Mesothelial cell of epicardium (in vitro differentiated cells): ENCODE measurements at places on chromosomes 6 and 20. TPM values are rescaled to one million over a fixed set of nuclear protein-coding genes. Genes with fewer than 3 reads are reported as not detected.
A peak's percentile ranks its signal among the peaks of the same experiment; 100 is the strongest.

The NEURL2 gene
- 7.2 to 8.3 TPM (median 8.1 TPM) in 3 replicates for total RNA-seq

GRCh38 chr6:43149265-43149664 lies 21.8 kb upstream of the SRF start:
- no peak for DNase-seq
- no peaks in the 10 kb centered on the region for H3K4me1 ChIP-seq
- H3K4me3 ChIP-seq: no peak overlapping the region
- H3K36me3 ChIP-seq: peaks cover 27% of the 10 kb centered on the region

The NFKBIL1 gene
- 27.7 to 28.2 TPM (median 28.1 TPM) in 3 replicates for total RNA-seq

DNA sequence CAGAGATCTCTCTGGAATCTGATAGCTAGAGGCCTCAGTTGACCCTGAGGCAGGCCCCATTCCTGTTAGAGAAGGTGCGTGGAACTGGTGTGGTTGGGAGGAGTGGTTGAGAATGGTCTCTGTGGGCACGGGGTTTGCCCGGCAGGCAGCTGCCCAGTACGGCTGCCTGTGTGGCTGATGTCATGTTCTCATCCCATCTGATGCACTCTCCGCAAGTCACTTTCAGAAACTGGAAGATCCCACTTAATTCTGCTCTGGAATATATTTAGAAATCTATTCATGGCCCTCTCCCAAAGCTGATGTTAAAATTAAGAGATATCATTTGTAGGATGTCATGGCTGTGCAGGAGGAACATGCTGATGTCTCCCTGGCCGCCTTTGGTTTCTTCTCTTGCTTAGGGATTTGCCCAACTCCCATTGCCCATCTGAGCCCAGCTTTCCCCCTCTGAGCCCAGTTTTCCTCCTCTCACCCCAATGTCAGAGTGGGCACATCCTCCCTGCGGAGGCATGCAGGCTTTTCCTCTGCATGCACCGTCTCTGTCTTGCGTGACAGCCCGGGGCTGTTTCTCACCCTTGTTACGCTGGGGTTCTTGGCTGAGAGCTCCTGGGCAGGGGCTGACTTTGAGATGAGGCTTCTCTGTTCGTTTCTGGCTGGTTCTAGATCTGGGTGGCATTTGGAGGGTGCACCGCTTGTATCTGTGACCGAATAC lies 21.0 kb downstream of the PHACTR3 start:
- H3K27ac ChIP-seq: no peak overlapping the region
- no peaks in the 10 kb centered on the region for H3K27me3 ChIP-seq
- no peak for DNase-seq
- no peaks in the 10 kb centered on the region for H3K4me1 ChIP-seq

- peaks cover 4% of the 10 kb centered on the region for H3K4me1 ChIP-seq
- H3K27me3 ChIP-seq: peaks cover 63% of the 10 kb centered on the region
- no peak for DNase-seq
- no peak overlapping the region for H3K27ac ChIP-seq
Observed at GRCh38 chr6:1144842-1145767, 166.8 kb upstream of the FOXQ1 start.

The BEND6 gene
- total RNA-seq: 6.6 to 8.1 TPM (median 7.6 TPM) in 3 replicates

DNA sequence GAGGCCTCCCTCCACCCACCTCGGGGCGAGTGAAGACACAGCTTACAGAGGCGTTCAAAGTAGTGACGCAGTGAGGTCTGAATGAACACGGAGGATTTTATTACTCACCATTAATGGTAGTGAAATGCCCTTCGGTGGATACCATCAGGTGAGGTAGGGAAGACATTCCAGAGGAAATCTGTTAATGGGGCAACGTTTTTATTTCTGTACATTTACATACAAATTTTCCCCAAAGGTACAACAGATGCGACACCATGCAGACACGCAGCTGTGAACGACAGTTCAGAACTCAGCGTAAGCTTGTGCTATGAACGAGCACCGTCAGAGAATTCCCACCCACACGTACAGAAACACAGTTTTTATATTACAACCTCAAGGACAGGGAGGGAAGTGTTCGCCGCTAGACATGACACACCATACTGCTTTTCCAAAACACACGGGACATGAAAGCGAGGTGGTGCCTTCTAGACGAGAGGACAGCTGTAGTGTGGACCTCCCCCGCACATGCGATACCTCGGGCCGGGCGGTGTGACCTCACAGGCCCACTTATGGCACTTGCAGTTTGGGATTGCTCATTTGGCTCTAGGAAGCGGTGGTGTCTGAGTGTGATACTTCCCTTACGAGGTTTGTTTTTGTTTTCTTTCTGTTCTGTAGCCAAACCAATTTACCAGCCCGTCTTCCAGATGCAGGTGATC lies 10.7 kb downstream of the PSMG4 start:
- no peak for DNase-seq
- H3K27ac ChIP-seq: no peak overlapping the region
- H3K4me3 ChIP-seq: no peak overlapping the region
- no peaks in the 10 kb centered on the region for H3K4me1 ChIP-seq
- H3K27me3 ChIP-seq: no peaks in the 10 kb centered on the region

The KPNA5 gene
- 28.1 to 32.2 TPM (median 29.5 TPM) in 3 replicates for total RNA-seq

DNA sequence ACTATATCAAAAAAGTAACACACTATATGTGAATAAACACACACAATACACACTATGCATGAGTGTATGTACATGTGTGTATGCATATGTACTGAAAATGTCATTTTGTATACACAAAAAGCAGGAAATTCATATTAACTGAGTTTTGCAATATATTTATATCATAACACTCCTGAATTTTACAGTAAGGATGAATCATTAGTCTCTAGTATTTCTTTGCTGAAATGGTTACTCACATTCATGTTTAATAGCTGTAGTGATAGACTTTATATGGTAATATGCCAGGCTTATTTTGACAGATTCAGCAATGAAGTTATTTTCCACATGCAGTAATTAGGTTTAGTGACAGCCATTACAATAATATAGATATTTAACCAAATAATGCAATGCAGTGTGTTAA lies 1216.2 kb upstream of the CITED2 start:
- H3K4me3 ChIP-seq: no peak overlapping the region
- DNase-seq: no peak
- peaks cover 5% of the 10 kb centered on the region for H3K36me3 ChIP-seq
- no peaks in the 10 kb centered on the region for H3K4me1 ChIP-seq
- H3K27ac ChIP-seq: no peak overlapping the region

DNA sequence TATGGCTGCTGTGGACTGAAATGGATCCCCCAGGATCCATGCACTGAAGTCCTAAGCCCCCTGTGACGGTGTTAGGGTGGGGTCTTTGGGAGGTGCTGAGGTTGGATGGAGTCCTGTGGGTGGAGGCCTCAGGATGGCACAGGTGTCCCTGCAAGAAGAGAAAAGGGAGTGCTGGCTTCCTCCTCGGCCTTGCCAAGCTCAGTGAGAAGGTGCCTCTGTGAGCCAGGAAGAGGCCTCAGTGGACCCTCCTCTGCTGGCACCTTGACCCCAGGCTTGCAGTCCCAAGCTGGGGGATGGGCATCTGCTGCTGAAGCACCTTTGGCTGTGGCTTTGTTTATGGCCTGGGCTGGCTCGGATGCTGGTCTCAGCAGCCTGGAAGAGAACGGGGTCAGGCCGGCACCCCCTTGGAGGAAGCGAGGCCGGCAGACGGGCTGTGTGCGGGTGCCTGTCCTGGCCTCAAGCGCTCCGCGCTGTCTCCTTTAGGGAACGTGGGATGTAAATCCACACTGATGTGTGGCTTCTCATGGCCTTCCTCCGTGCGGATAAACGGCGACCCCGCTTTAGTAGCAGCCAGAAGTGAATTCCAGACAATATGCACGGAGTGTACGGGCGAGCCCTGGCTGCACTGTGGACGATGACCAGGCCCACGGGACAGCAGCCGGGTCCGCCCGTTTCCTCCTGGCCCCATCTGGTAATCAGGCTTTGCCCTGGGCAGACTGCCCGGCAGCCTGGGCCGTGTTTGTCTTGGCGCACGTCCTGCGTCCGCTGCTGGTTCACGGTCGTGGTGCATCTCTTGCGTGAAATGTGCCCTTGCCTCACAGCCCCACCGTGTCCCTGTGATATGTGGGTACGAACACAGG lies 182.6 kb downstream of the ERMARD start:
- H3K4me3 ChIP-seq: no peak overlapping the region
- H3K27me3 ChIP-seq: peaks cover 7% of the 10 kb centered on the region
- H3K4me1 ChIP-seq: peaks cover 31% of the 10 kb centered on the region
- DNase-seq: no peak

- H3K27me3 ChIP-seq: peaks cover 91% of the 10 kb centered on the region
- H3K36me3 ChIP-seq: no peaks in the 10 kb centered on the region
- H3K4me3 ChIP-seq: peak overlapping the region; percentile 64
- peaks cover 16% of the 10 kb centered on the region for H3K4me1 ChIP-seq
- DNase-seq: peak; percentile 62
- no peak overlapping the region for H3K27ac ChIP-seq
Observed at GRCh38 chr6:34145161-34146020, 496 bp downstream of the GRM4 start.

The GNMT gene
- 1.2 to 1.7 TPM (median 1.4 TPM) in 3 replicates for total RNA-seq

DNA sequence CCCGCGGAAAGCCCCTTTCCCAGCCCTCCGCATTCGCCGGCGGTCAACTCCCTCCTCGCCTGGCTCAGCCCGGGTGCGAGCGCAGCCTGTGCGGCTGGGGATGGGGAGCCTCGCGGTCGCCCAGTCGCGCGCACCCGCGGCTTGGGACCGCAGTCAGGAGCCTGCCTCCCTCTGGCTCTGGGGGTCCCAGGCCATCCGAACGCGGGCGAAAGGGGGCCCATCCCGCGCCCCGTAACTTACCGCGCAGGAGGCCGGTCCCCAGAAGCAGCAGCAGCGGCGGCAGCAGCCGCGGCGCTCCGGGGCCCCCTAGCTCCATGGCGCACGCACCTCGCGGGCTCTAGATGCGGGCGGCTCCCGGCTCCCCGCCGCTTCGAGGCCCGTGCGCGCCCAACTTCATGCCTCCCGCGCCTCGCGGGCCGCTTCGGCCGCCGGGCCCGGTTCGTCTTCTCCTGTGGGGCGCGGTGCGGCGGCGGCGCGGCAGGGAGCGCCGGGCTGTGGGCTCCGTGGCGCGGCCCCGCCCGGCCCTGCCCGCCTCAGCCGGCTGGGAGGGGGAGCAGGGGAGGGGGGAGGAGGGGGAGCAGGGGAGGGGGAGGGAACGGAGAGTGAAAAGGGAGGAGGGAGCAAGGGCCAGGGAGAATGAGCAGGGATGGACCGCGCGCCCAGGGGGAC lies at the start of gene CHRNA4:
CHRNA4 (minus strand) TSS at position 500 of the 669 bp plus-strand sequence; CDS start at position 316, 184 bp downstream.
- H3K4me3 ChIP-seq: no peak within 1 kb of the TSS
- peaks cover 69% of the 10 kb centered on the region for H3K27me3 ChIP-seq
- H3K4me1 ChIP-seq: no peaks in the 10 kb centered on the region
